ENCODE measurements at places on chromosomes 16 and 17.

- no peak for DNase-seq
Measured at GRCh38 chr16:56343661-56344517, 81.5 kb downstream of the AMFR start.

GRCh38 chr16:78244131-78244895 is 144.9 kb downstream of the WWOX start:
- DNase-seq: no peak

- no peak for DNase-seq
Measured at GRCh38 chr17:76077584-76078110, 1.3 kb upstream of the ZACN start.

DNA sequence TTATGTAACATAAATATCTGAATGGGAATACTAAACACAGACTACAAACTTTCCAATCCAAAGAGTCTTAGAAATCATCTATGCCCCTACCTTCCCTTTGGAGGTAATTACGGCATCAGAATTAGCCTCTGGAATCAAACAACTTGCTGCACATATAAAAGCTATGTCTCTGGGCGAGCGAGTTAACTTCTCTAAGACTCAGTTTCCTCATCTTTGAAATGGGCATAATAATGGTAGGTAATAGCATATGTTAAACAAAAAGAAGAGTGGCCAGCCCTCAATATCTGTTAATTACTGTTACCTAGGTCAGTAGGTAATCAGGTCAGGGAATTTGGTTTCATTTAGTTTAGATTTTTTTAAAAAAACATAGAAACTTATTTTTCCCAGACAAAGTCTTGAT is 153.5 kb downstream of the TOX3 start:
- DNase-seq: no peak

GRCh38 chr16:11470676-11471415 is 115.9 kb downstream of the LITAF start:
- no peak for DNase-seq
